NCI-H2081 treated with DMSO at 0.1 percent for 48 hours (cell line): ENCODE measurements at places on chromosomes 1 and 21.

DNA sequence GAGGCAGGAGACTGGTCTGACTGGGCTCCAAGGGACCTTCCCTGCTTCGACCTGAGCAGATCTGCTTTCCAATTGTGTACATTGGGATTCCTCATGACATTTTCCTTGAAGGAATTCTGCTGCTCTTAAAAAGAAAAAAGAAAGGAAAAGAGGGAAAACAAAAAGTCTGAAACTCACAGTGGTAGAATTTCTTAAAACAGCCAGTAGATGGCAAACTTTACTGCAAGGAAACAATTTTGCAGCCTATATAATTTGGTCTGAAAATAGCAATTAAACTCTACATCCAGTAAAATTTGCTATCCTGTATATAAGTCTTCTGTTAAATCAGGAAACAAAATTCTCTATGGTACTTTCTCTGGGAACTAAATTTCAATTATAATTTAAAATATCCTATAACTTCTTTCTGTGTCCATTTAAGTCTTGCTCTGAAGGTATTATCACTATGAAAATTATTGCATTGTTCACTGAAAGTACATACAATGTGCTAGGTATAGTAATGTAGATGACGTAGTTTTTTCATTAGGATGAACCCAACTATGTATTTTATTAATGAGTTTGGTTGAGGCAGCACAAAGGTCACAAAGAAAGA is 59.8 kb downstream of the CRB1 start:
- DNase-seq = no peak

GRCh38 chr1:145959333-145959732 is 1.5 kb upstream of the LIX1L start:
- DNase-seq = no peak

DNA sequence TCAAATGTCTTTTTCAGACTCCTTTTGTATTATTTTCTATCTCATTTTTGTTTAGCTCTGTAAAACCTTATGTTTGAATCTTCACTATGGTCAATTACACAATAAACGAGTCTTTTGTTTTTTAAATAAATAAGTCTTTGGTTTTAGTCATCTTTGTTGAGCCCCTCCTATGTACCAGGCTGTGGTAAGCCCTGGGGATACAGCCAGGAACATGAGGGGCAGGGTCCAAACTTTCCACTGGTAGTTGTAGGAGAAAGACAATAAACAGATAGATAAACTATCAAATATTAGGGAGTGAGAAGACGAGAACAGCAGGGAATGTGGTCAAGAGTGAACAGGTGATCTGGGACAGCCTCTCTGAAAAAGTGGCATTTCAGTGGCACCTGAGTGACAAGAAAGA is 186.6 kb downstream of the ZNF281 start:
- no peak for DNase-seq

DNA sequence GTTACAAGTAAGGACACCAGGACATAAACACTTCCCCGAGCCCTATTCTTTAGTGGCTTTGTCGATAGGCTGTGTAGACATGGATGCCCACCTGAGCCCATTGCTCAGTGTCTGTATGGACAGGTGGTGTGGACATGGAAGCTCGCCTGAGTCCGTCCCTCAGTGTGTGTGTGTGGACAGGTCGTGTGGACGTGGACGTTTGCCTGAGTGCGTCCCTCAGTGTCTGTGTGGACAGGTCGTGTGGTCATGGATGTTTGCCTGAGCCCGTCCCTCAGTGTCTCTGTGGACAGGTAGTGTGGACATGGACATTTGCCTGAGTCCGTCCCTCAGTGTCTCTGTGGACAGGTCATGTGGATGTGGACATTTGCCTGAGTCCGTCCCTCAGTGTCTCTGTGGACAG is 38.7 kb upstream of the COL6A2 start:
- DNase-seq = no peak

DNA sequence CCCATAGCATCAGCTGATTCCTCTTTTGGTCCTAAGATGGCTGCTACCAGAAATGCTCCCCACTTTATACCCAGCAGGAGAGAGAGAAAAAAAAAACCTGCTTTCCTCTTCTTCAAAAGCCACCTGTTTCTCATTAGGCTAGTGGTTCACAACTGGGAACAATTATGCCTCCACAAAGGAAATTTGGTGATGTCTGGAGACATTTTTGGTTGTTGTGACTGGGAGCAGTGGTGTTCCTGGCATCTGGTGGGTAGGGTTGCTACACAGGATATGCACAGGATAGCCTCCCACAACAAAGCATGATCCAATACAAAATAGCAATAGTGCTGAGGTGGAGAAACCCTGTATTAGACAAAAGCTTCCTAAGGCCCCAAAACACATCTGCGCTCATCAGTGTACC is 38.5 kb upstream of the SGIP1 start:
- DNase-seq = no peak

DNA sequence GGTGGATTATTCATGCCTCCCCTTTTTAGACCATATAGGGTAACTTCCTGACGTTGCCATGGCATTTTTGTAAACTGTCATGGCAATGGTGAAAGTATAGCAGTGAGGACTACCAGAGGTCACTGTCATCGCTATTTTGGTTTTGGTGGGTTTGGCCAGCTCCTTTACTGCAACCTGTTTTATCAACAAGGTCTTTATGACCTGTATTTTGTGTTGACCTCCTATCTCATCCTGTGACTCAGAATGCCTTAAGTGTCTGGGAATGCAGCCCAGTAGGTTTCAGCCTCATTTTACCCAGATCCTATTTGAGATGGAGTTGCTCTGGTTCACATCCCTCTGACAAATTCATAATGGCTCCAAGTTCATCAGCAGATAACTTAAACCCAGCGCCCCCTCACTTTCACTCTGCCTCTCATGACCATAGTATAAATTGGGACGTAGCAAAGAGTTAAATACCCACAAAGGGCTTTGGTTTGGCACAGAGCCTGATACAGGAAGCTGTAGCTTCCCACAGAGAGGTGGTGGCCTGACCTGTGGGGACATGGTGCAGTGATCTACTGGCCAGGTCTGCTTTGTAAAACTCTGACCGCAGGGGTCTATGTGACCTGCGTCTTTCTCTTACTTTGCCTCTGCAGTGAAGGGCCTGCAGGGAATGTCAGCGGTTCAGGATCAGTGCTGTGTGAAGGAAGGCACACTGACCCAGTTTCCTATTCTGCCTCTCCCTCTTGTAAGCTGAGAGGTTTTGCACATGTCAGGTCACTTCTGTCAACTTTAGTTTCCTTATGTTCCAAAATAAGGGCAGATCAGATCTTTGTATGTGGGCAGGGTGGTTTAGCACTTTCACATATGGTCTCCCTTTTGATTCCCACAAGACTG is 78.1 kb upstream of the ZNF644 start:
- no peak for DNase-seq

- no peak for DNase-seq
Measured at GRCh38 chr21:33490991-33491372, 534 bp downstream of the DNAJC28 start.

DNA sequence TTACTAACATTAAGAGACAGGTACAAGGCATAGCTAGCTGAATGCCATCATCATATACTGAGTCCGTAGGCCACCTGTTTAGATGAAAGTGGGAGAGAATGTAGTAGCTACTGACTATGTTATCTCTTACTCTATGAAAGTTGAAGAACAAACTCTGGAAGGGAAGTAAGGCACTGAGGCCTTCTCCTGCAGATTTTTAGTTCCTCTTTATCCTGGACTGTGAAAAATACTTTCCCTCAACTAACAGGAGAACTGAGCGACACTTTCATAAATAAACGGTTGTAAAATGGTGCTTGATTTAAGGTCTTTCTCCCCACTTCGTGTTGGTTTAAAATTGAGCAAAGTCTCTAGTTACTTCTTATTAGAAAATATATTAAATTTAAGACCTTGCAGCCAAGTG is 101.9 kb downstream of the FNBP1L start:
- no peak for DNase-seq

GRCh38 chr1:40553017-40553416 is 21.6 kb downstream of the ZNF684 start:
- no peak for DNase-seq

GRCh38 chr1:233217832-233218231 is 77.7 kb downstream of the PCNX2 start:
- DNase-seq = no peak
